CD4-positive, alpha-beta T cell (primary cell): ENCODE measurements at places on chromosomes 2 and 18.

- DNase-seq, result no peak
Observed at GRCh38 chr2:102046135-102046986, 54.6 kb downstream of the IL1R2 start.

DNA sequence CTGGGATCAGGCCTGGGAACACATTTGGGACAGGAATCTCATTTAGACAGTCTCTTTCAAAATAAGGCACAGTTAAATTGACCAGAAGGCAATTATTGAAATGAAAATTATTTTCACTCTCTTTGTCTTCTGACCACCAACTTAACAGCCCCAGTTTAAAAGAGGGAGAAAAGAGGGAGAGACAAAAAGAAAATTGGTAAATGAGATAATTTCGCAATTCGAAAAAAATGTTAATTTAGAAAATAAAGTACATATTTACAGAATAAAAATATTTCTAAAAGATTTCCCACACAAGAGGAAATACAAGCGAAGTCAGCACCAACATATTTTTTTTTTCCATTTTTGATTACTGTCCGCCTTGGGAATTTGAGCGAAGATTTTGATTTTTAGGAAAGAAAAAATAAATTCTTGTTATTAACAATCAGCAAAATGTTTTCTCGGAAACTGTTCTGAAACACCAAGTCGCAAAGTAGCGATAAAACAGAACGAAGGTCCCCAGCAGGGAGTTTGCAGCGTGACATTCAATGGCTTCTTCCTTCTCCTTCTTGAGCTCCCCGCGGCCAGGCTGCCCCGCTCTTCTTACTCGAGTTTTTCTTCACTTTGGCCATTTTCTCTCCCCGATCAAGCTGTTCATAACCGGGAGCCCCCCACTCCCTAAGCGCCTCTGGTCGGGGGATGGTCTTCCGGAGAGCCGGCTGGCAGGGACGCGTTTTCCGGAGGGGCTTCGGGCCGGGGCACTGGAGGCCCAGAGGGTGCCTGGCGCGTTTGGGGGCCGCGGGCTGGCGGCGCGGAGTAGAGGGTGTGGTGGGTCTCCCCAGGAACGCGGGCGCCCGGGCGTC, 5.0 kb downstream of the SP9 start:
- DNase-seq, result peak; percentile 44

- DNase-seq, result no peak
Observed at GRCh38 chr2:2640371-2640770, 309.3 kb upstream of the MYT1L start.

DNA sequence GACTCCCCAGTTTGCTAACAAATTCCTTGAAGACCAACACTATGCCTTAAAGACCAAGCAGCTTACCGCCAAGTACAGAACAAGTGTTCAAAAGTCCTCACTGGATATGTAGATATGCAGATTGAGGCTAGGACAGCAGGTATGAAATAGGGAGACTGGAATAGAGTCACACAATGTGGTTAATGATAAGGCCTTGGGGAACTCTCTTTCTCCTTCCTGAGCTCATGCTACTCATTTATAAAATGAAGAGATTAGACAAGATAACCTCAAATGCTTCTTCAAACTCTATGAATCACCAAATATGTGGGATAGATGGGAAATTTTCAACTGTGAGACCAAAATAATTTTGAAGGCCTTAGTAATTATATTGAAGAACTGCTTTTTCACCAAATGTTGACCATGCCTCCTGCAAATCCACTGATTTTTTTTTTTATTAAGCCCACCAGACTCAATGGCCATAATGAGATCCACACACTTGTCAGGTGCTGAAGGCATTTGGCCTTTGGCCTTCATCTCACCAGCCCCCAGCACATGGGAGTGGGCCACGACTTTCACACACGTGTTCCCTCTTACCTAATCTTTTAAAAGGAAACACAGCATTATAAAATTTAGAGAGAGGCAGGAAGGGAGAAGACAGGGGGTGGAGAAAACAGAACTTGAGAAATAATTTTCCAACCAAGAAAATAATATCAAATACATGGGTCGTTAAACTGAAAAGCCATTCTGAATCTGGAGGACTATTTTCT, 181.5 kb downstream of the EN1 start:
- DNase-seq, result no peak
